ENCODE measurements at places on chromosomes 13 and 19.
A peak's percentile ranks its signal among the peaks of the same experiment; 100 is the strongest.

DNA sequence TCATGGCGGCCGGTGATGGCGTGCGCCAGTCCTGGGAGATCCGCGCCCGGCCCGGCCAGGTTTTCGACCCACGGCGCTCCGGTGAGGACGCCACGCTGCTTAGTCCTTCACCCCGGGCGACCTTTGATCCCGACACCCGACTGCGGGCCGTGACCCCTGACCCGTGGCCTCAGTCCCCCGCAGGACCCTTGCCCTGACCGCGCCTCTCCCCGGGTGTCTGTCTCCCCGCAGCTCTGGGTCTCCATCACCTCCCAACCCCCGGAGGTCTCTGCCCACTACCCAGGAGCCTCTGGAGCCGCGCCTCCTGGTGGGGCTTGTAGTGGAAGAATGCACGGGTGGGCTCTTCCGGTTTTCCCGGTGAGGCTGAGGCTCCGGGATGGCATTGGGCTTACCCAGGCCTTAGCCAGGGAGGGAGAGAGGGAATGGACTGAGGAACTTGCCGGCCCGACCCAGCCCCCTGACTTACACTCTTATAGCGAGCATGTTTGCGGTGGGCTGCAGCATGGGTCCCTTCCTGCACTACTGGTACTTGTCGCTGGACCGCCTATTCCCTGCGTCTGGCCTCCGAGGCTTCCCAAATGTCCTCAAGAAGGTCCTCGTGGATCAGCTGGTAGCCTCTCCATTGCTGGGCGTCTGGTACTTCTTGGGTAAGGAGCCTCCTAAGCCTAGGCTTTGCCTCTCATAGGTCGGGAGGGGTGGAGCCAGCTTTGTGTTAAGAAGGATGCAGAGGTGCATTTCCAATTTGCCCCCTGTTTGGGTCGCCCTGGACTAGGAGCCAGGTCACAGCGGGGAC is 566 bp downstream of the MPV17L2 start:
- no peak for DNase-seq

DNA sequence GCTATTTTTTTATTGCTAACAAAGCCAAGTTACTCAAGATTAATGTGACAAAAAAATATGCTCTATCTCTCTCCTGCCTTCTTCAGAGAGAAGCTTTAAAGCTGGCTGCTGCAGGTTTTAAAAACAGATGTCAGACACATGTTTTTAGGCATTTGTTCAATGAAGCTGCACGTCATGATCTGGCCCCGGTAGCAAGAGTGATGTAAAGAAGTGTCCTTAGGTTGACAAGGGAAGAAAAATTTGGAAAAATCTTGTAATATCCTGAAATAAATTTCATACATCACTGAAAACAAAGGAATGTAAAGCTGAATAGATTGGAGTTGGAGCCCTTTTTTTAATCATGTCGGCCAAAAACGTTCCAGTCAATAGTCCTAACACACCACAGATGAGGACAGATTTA is 531.4 kb upstream of the NBEA start:
- DNase-seq: no peak

GRCh38 chr13:111363121-111363520 is 42.7 kb downstream of the TEX29 start:
- DNase-seq: no peak

DNA sequence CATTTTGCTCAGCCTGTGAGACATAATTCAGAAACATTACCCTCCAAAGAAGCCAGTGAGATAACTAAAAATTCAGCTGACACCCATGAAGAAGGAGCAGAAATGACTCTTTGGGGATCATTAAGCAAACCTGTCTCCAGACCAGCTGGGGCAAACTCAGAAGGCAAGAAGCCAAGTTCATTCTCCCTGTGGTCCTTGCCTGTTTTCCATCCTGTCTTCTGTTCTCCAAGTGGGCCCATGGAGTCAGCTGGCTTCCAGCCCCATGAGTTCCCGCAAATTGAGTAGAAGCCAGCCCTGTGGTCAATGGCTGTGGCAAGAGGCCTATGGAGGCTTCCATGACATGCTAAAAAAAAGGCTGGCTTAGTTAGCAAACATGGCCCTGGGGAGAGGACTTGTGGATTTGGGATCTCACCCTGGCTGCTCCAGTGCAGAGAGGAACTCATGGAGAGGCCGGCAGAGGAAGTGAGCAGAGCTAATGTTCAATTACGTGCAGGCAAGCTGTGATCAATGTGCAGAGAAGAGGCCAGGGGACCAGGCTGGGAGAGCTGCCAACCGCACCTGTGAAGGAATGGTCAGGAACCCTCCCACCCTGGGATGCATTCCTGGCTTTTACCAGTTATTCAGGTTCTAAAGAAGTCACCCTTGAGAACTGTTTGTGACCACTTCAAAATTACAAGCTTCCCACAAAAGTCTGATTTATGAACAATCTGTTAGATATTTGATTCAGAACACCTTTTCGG is 229.1 kb downstream of the TSHZ3 start:
- no peak for DNase-seq

DNA sequence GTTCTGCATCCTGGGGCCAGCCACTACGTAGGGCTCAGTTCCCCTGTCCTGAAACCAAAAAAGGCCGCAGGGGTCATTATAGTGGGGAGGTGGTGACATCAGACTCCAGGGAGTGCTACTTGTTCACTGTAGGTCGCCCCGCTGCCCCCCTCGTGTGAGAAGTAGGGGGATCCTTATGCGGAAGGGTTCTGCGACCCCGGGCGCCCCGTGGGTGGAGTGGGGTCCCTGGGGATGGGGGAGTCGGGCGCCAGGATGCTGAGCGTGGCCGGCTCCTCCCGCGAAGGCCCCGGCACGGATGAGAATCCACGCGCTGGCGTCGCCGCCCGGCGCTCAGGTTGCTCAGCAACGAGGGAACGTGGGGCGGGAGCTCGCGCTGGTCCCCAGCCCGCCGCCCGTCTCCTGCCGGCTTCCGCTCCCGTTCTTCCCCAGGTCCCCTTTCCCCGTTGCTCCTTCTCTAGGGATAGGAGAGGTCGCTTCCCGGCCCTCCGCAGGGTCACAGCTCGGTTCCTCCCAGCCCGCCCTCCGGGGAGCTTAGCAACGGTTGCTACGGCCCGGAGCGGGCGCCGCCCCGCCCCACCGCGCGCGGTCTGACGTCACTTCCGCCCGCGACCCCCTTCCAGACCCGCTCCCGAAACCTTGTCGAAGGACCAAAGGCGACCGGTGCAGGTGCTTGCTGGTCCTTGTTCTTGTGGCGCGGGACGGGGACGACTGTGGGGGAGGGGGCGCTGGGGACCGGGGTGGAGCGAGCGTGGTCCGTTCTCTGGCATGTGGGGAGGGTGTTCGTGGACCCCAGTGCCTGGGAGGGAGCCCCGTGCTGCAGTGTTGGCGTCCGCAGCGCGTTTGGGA is at the start of gene NAT14:
NAT14 (plus strand) TSS at position 596 of the 846 bp plus-strand sequence. CDS start 521 bp downstream, outside the sequence.
- DNase-seq: no peak

- no peak for DNase-seq
Observed at GRCh38 chr19:6521718-6522646, 8.8 kb upstream of the TNFSF9 start.

- DNase-seq: peak; percentile 37
Observed at GRCh38 chr13:25286969-25287961, at the start of gene MTMR6. Gene MTMR6, minus strand, starts transcription at chr13:25287488. Its CDS starts 241 bp downstream, at chr13:25287247.

DNA sequence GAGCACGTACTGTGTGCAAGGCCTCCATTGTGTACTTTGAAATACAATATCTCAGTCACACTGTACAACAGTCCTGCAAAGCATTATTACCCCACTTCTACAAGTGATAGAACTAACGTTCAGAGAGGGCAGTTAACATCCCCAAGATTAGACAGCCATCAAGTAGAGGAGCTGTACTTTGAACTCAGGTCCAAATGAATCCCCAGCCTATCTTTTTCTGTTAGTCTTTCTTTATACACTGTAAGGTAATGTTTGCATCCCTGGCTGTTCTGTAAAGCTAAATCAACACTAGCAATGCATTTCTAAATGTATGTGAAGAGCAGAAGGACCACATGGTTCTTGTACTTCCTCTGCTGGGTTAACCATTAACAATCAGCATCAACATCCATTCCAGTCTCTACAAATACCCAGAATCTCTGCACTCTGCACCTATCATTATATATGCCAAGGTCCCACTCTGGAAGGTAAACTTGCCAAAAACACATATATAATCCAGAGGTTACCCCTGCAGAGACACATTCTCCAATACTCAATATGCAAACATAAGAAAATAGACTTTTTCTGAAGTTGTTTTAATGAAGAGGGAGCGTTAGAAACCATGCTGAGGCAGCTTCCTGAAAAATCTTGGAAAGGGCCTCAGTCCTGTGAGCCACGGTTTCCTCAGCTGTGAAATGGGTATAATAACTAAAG is 182.3 kb downstream of the MZT1 start:
- no peak for DNase-seq

DNA sequence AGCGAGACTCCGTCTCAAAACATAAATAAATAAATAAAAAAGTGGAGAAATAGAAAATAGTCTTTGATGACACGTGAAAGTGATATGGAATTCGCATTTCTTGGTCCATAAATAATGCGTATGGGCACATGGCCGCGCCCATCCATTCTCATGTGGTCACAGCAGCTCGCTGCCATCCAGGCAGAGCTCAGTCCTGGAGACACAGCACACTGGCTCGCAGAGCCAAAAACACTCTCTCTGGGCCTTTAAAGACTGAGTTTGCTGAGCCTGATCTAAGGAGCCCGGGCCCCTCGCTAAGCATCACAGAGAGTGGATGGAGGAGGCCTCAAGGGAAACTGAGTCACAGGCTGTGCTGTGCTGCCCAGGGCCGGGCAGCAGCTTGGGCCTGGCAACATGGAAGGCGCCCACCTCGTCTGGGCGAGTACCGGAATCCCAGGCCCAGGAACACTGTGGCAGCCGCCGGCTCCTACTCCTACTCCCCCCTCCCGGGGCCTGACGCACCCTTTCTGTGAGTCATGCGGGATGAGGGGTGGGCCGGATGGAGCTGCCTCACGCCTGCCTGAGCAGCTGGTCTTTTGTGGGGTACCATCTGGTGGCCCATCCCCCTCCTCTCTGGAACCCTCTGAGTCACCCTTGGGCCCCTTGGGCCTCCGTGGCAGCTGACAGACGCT is 28.9 kb upstream of the CACTIN start:
- DNase-seq: no peak

GRCh38 chr13:36369268-36370107 is 23.3 kb upstream of the SPART start:
- DNase-seq: no peak

GRCh38 chr13:50074843-50075242 is 59.6 kb downstream of the KCNRG start:
- DNase-seq: no peak

DNA sequence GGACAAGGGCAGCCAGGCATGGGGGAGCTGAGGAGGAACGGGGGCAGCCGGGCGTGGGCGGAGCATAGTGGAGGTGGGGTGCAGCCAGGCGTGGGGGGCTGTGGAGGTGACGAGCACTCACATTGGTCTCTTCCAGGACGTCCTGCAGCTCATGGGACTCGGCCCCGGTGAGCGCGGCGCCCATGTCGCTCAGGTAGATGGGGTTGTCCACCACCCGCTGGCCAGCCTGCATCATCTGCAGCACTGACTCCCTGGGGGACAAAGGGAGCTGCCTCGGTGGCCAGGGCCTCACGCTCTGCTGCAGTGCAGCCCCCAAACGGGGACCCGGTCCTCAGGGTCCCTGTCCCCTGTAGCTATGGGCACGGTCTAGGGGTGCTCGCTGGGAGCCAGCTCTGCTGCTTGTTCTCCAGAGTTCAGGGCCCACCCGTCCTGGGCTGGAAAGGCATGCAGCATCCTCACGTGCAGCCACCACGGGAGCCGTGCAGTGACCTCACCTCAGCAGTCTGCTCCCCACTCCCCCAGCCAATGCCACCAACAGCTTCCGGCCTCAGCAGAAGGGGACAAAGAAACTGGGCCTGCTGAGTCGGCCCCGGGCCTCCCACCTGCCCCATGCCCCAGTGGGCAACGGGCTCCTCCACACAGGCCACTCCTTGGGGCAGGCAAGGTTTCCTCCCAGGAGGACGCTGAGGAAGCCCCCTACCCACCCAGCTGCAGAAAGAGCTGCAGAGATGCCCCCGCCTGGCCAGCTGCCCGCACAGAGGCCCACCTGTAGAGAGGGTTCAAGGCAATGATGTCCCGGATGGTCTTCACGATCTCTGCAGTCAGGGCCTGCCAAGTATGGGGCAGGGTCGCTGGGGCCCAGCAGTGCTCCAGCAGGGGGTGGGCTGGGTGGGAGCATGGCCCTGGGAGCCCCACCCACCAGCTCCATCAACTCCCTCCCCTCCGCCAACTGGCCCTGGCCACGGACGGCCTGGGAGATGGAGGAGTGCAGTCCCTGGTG is 12.1 kb downstream of the LONP1 start:
- DNase-seq: no peak

DNA sequence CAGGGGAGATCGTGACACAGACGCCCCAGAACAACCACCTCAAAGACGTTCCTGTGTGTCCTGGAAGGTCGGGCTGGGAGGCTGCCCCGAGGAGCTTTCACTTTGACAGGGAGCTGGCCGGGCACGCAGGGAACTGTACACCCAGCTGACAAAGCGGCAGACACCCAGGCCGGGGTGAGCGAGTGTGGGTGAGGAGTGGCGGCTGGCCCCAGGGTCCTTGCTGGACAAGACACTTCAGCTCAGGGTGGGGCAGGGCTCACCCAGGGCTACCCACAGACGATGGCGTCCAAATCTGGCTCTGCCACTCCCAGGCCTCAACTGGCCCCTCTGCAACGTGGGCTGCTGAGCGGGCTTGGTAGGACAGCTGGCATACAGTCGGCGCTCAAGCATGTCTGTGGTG is 2.0 kb downstream of the FGF22 start:
- no peak for DNase-seq

DNA sequence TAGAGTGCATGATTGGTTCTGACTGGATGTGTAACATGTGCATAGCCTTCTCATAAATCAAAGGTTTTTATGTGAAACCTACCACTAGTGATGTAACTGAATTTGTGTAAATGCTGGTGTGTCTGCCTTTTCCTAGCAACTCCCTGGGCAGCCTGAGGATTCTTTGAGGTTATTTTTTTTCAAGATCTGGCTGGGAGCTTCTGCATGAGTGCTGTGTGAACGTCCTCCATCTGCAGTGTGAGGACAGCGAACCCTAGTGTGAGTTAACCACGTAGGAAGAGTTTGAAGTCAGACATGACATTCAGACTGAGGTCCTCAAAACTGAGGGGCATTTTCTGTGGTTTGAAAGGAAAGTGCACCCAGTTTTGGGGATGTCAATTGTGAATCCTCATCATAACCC is 39.9 kb downstream of the DPRX start:
- DNase-seq: no peak

DNA sequence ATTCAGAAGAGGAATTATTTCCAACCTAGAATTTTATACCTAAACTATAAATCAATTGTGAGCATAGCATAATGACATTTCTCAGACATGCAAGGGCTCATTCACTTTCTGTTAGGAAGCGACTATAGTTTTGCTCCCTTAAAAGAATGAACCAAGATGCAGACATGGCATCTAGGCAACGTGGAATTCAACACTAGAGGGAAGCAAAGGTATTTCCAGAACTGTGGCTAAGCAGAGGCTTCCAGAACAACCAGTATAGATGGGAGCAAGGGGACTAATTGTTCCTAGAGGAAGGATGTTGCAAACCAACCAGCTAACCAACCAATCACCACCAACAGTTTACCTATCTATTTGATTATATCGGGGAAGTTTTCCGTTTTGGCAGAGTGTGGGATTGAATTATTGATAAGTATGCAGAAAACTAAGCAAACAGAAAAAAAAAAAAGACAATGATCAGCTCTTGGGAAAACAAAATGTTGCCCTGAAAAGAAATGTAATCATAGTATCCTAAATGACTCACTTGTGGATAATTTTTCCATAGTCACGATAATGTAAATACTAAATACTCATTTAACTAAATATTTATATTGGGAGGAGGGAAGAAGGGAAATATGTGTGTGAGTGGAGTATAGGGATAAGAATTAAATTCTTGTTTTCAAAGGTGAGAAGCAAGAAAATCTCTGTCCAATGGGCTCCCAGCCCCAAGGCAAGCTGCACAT is 21.1 kb downstream of the ARL11 start:
- no peak for DNase-seq

- DNase-seq: no peak
Observed at GRCh38 chr13:31638577-31638976, 100.7 kb upstream of the RXFP2 start.

Measured in iPS DF 6.9 (cell line).